ENCODE measurements at places on chromosomes 2 and 18.

DNA sequence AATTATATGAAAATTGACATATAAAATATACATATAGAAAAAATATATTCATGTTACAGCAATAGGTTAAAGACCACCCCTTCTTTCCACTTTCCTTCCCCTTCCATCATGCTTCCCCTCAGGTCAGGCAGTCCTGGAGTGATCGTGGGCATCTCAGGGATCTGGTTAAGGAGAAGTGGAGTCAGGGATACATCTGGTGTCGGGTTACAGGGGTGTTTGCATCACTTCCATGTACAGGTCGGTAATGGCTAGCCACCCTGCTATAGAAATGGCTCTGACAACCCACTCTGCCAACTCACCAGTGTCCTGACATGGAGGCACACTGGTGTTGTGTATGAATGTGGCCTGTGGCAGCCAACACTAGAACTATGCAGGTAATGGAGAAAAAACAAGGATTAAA, 36.3 kb upstream of the LGALSL start:
- no peak for DNase-seq

GRCh38 chr2:224520064-224520463, 65.1 kb downstream of the CUL3 start:
- DNase-seq = peak; percentile 45

DNA sequence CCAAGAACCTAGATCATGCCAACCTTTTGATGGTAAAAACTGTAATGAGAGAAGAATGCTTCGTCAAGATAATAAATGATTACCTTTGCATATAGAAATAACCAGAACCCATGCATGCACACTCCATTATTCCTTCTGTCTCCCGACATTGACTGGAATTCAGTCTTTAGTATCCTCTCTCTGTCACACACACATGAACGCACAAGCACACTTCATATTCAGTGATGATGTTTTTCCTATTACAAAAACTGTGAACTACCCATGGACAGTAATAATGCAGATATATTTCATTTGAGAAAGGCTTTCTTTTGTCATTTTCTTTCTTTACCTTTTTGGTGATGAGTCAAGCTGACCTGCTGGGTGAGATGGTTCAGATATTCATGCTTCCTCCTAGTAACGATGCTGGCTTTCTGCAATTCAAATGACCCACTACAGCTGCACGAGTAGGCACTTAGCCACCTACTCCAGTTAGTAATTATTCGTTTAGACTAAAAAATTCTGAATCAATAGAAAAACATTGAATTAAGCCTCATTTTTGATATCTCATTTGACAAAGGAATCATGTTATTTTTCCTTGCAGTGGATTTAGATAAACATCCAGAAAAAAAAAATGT, 382.2 kb downstream of the TGIF1 start:
- no peak for DNase-seq

DNA sequence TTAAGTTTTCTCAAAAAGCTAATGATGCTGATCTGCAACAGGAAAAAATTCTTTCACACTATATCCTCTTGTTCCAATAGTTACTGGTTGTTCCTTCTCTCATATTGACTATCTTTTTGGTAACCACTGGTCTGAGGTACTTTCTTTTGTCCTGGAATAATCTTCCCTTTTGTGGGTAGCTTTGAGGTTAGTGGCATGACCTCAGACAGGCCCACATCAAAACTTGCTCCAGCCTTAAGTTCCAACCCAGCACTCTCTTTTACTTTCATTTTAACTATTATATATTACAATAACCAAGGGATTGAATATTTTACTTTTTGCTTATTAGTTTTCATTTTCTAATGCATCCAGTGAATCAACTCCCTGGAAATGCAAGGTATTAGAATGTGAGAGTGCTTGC, 9.5 kb downstream of the REG1A start:
- DNase-seq = peak; percentile 23

GRCh38 chr2:176555781-176556180, 286.5 kb downstream of the MTX2 start:
- DNase-seq = no peak

GRCh38 chr18:77101410-77102258, 30.9 kb downstream of the MBP start:
- DNase-seq = peak; percentile 70

GRCh38 chr2:28780496-28780895, 28.9 kb downstream of the PPP1CB start:
- DNase-seq = no peak

GRCh38 chr2:226755631-226756030, 44.0 kb downstream of the IRS1 start:
- no peak for DNase-seq

DNA sequence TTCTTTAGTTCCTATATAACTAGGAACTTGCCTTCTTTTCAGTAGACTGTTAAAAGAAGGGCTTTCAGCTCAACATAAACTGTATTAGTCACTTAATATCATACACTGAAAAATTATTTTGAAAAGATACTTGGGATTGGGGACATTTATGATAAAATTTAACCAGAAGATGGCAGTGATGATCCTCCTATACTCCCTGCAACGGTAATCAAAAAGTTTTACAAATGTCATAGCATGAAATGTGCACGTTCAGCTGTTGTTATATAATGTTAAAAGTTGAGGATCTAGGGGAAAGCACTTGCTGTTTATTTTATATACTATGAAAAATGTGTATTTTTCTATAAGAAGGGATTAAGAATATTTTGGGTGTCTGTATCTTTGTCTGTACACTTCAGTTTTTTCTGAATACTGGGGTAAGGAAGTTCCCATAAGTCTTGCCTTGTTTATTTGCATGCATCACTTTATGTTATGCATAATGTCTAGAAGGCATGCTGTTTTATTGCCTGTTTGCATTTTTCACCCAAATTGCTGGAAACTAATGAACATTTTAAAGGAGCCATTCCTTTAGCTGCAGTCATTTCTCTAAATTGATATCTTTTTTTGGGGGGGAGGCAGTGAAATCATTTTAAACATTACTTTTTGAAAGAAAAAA, 19.0 kb downstream of the DYNC1I2 start:
- peak; percentile 62 for DNase-seq

GRCh38 chr2:214542295-214542694, 131.4 kb downstream of the VWC2L start:
- no peak for DNase-seq

GRCh38 chr2:88210132-88211002, 40.2 kb downstream of the THNSL2 start:
- no peak for DNase-seq

GRCh38 chr2:219954331-219954730, 326.9 kb downstream of the SLC4A3 start:
- DNase-seq = no peak

DNA sequence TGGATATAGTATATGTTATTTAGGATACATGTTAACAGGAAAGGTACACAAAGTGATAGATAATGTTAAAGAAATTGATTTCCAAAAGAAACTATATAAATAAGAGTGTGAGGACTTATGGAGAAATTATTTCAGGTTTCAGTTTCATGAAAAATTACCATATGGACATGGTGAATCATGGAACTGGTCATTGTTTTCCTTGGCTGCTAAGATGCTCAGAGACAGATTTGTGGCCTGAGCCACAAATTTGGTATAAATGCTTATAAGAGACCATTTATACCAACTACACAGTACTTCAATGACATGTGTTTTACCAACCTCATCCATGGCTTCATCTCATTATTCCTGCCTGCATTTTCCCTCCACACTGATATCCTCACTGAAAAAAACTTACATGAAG, 188.1 kb downstream of the FMNL2 start:
- DNase-seq = no peak

DNA sequence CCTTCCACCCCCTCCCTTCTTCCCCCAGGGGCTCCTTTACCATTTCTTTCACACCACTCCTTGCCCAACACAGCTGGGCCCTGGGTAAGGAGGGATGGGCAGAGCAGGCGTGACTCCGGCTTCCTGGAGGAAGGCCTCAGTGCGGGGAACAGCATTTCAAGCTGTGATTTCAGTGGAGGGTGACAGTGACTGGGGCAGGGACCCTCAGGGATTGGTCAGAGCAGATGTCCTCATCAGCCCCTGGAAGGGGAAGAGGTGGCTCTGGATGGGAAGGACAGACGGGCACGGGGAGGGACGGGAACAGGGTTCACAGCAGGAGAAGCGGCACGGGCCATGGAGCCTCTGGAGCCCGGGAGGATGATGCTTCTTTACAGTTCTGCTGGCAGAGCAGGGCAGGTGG, 130.8 kb upstream of the TWIST2 start:
- DNase-seq = no peak

DNA sequence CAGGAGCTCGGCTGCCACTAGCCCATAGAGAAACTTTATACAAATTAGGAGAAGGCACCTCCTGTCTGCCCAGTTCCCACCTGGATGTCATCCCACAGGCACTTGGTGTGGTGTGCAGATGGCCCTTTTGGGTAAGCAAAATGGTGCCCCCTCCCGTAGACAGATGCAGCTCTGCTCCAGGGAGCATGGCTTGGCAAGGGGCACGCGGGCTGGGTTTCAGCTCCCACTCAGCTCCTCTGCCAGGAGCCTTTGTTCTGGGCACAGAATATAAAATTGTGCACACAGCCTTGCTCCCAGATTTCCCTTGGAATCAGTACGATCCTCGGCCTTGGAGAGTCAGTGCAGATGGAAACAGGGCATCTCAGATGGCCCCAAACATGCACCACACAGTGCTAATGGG, 20.3 kb upstream of the KCNF1 start:
- no peak for DNase-seq

Data from hematopoietic multipotent progenitor cell treated with erythropoietin and hydrocortisone succinate and interleukin-3 and kit ligand, for 4 days (in vitro differentiated cells).